ENCODE measurements at places on chromosomes 7 and 10.

DNA sequence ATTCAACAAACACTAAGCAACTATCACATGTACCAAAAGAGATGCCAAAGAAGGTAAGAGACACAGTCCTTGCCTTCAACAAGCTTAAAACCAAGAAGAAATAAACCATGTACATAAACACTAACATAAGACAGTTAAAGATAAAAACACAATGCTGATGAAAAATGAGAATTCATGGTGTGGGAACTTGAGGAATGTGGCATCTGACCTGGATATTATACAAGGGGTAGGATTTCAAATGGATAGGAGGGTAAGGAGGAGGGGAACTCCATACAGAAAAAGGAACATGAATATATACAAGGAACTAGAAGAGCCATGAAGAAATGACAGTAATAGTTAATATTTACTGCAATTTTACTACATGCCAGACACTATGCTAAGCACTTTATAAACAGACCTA is 11.0 kb downstream of the HIBADH start:
- DNase-seq, result no peak

DNA sequence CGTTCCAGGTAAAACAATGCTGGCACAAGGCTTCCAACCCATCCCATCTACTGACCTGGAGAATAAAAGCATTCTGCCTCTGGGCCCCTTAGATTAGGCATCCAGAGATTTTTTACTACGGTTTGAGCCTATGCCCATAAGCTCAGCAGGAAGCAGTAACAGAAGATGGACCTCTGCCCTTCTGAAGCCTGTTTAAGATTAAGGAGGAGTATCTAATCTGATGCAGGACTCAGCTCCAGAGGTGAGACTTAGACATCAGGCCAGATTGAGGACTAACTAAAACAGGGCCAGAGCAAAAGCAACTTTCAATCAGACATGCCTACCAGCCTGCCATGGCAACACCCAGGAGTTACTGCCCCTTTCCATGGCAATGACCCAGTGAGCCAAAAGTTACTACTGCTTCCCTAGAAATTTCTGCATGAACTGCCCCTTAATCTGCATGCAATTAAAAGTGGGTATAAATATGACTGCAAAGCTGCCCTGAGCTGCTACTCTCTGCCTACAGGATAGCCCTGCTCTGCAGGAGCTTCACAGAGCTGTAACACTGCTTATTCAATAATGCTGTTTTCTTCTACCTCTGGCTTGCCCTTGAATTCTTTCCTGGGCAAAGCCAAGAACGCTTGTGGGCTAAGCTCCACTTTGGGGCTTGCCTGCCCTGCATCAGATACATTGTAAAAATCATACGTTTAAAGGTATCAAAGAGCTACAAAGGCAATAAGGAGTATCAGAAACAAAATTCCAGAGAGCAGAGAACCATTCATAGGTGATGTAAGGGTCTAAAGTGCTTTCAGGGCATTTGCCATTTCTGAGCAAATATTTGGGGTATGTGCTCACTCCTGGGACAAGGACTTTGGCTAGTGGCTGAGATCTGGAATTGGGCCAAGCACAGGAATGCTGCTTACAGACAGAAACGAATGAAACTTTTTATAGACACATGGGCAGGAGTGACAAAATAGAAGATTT is 25.0 kb upstream of the CNNM1 start:
- DNase-seq, result no peak

- no peak for DNase-seq
Measured at GRCh38 chr7:8597565-8597964, 164.2 kb downstream of the NXPH1 start.

GRCh38 chr7:103912891-103913605 is 76.4 kb downstream of the RELN start:
- no peak for DNase-seq

GRCh38 chr7:137097111-137097510 is 228.7 kb downstream of the CHRM2 start:
- DNase-seq, result no peak

- no peak for DNase-seq
Measured at GRCh38 chr10:49389361-49389933, 6.4 kb downstream of the DRGX start.

GRCh38 chr10:78924319-78925003 is 144.3 kb upstream of the ZMIZ1 start:
- no peak for DNase-seq

GRCh38 chr7:110827287-110827855 is 263.6 kb upstream of the LRRN3 start:
- no peak for DNase-seq

- no peak for DNase-seq
Measured at GRCh38 chr7:27062946-27063345, 32.9 kb downstream of the HOXA1 start.

- DNase-seq, result no peak
Measured at GRCh38 chr7:66333443-66333842, 128.3 kb downstream of the TPST1 start.

- no peak for DNase-seq
Measured at GRCh38 chr7:127438836-127439235, 46.3 kb upstream of the ZNF800 start.
